B cell (primary cell): ENCODE measurements at places on chromosomes 2 and 18. TPM values are rescaled to one million over a fixed set of nuclear protein-coding genes. Genes with fewer than 3 reads are reported as not detected.

LYPD6 gene
- not detected in 2 replicates for total RNA-seq

POTEI gene
- total RNA-seq, result not detected in 2 replicates

MTHFD2 gene
- total RNA-seq, result 17.4 and 18.0 TPM in 2 replicates

EN1 gene
- total RNA-seq, result not detected in 2 replicates
